CD4-positive, alpha-beta T cell treated with Interleukin-4 for 4 hours (primary cell): ENCODE measurements at places on chromosomes 6 and 20.

DNA sequence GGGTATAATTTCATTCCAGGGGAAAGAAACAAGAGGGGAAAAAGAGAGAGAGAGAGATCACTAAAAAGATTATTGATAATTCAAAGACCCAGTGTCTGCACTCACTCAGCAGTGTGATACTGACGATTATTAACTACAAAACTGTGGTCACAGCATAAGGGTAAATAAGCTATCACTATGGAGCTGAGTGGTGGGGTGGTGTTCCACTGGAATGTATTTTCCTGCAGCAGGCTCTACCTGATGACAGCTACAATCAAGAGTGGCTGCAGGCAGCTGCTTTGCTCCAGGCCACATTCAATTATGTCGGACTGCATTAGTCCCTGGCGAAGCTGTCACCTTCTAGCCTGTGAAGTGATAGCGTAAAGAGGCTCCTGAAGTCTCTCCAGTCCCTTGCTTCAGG is 122.2 kb upstream of the TFAP2D start:
- DNase-seq, result no peak

DNA sequence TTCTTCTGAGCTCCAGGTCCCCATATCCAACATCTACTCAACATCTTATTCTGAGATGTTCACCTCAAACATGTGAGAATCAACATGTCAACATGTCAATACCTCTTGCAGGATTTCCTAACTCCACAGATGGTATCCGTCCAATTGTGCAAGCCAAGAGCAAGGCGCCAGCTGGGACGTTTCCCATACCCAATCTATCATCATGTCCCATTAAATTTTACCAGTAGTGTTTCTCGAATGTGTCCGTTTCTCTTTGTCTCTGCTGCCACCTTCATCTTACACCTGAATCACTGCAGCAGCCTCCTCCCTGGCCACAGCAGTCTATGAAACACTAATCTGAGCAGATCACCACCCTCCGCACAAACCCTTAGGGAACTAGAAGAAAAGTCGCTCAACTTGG is 78.0 kb upstream of the RPS6KA2 start:
- DNase-seq, result no peak

DNA sequence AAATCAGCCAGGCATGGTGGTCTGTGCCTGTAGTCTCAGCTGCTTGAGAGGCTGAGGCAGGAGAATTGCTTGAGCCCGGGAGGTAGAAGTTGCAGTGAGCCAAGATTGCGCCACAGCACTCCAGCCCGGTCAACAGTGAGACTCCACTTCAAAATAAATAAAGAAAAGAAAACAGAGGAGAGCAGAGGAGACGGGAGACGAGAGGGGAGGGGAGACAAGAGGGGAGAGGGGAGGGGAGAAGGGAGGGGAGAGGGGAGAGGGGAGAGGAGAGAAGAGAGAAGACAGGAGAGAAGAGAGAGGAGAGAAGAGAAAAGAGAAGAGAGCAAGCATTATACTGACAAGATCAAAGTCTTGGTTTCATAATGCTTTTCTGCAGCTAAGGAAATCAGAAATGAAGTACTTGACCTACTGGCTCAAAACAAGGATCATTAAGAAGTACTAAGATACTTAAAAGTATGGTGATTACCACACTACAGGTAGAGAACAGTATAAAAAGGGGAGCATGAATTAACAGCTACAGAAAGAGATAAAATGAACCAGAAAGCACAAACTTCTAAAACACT is 30.5 kb downstream of the FAM8A1 start:
- no peak for DNase-seq

DNA sequence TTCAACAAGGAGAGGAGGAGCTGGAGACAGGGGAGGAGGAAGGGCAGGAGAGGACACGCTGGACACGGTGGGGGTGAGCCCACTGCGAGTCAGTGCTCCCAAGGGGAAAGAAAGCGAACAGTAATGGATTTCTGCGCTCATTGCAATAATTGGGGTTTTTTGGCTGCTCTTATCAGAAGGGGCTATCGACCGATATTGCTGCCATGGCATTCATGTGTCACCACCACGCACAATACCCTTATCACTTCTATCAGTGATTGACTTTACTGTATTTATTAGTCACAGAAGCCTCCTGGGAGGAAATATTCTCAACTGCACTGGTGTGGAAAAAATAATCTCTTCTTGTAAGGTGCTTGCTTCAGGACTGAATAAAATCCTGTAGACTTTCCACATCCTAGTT is 55.8 kb downstream of the CEP43 start:
- peak; percentile 34 for DNase-seq

GRCh38 chr6:163793011-163793983 is 378.8 kb downstream of the QKI start:
- no peak for DNase-seq

DNA sequence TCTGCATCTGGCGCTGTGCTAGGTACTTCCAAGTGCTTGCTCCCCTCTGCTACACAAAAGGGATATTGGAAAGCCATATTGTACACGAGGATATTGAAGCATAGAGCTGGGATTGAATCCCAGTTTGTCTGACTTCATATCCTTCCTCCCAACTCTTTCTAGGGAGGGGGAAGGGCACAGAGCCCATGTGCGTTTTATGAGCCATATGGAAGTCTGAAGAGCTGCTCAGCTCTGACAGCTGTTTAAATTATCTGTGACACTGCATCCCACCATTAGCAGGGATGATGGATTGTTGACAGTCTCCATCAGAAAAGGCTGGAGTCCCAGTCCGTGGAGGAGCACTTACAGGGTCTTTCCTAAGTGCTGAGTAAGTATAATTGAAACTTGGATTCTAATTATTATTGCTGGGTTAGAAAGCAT is 18.4 kb downstream of the TIAM2 start:
- no peak for DNase-seq

DNA sequence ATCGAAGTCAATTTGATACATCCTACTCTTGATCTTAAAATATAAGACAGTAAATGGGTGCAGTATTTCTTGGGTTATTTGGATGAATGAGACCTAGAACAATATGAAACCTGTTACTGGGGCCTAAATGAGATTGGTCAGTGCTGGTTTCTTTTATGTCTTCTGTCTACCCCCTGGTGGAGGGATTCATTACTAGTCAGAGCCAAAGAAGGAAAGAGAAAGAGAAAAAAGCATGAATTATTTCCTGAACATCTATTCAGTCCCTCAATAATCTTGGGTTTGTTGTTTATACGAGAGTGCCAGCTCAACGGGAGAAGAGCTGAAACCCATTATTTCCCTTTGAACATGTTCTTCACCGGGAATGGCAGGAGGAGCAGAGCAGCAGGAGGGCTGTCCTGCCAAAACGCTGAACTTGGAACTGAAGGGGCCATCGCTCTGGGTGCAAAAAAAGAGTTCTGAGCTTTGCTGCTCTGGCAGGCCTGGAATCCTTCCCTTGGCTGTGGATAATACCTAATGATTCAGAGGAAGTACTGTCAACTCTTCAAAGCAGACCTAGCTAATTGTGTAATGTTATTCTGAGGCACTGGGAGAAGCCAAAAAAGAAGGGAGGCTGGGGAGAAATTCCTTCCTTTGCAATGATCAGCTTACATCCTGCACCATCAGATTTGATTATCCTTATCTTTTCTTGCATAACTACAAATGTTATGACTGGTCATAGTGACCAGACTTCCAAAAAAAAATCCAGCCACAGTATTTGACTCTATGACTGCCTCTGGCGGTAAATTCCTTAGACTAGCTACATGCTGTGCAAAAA is 72.0 kb downstream of the BLOC1S5 start:
- DNase-seq, result no peak

DNA sequence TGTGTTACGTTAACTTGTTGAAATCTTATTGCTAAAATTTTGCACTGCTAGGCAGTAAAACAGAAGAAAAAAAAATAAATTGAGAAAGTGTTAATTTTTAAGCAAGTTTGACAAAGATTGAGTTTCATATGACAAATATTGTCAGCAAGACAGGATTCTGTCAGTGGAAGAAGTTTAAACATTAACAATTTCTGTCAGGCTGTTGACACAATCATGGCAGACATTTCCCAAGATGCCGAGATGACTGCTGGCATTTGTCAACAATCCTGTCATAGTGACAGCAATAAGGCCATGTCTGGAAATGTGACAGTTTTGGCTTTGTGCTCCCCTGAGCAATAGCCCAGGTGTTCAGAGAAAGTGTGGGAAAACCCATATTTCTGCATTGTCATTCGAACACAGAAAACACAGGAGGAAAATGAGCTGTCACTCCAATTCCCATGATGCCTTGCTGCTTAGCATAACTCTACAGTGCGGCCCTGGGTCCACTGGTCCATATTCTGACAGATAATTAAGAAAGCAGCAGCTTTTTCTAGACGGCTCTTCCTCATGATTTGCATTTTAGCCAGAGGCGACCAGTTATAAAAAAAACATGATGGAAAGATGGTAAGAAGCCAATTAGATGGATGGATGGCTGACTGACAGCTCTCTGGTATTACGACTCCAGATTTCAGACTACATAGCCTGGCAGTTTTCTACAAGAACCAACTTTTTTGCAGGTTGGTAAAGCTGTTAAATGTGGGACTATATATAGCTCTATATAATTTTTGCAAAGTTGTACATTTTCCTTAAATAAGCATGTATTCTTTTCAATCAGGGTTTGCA is 43.6 kb upstream of the DEFB112 start:
- no peak for DNase-seq

DNA sequence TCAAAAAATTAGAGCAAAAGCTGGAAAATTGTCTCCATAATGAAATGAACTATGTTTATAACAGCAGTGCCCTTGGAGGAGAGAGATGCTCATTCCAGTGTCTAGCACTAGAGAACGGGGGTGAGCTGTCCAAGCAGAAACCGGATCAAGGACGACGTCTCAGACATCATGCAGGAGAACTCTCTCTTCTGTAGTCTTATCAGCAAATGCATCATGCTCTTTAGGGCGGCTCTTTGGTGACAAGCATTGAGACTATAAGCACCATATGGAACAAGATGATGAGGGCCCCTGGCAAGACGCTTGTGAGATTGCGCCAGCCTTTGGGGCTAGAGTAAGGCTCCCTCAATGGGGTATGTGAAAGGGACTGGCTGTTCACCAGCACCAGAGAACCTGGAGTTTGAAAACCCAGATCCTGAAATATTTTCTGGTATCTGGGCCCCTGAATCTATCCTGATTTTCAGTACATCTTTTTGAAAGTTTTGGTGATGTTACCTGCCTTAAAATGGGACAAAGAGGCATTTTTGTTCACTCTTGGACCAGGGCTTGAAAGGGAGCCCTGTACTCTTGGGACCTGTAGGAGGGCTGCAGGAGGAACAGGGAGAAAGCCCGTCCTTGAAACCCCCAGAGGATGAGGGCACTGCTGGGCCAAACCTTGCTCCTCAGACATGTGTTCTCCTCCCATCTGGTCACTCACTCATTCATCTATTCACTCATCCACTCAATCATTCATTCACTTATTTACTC is 127.6 kb downstream of the TTLL2 start:
- DNase-seq, result no peak

DNA sequence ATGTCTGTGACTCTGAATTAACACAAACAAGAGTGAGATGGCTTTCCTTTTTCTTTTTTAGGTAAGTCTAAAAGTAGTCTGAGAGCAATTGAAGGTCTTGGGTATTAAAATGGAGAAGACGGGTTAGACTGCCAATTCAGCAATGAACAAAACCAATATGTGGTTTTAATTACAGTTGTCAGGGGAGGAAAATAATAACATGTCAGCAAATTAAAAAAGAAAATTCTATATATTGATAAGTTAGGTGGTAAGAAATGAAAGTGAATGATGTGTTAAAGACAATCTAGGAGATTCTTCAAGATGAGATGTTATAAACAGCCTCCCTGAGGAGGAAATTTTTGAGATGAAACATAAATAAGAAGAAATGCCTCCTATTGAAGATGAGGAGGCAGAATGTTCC is 150.6 kb upstream of the HSF2 start:
- DNase-seq, result no peak

DNA sequence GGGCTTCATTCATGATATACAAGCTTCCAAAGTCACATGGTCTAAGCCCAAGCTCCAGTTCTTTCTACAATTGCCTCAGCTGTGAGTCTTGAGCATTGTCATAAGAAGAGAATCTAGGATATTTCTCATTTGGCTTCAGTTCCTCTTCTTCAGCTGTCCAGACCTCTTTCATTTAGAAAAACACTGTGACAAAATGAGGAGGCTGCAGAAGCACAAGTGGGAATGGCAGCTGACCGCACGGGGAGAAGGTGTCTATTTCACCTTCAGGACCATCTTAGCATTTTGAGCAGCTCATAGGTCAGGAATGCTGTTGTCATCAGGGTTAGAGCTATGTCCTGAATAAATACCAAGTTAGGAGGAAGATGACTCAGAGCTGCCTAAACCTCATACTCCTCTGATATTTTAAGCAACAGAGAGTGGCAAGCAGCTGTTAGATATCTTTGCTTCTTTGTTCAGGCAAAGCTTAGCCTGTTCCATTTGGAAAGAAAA is 390.1 kb upstream of the CITED2 start:
- DNase-seq, result no peak

GRCh38 chr6:38959138-38959537 is 89.4 kb upstream of the GLP1R start:
- no peak for DNase-seq

- no peak for DNase-seq
These were observed 102.7 kb upstream of the QKI start for GRCh38 chr6:163311830-163312229.

DNA sequence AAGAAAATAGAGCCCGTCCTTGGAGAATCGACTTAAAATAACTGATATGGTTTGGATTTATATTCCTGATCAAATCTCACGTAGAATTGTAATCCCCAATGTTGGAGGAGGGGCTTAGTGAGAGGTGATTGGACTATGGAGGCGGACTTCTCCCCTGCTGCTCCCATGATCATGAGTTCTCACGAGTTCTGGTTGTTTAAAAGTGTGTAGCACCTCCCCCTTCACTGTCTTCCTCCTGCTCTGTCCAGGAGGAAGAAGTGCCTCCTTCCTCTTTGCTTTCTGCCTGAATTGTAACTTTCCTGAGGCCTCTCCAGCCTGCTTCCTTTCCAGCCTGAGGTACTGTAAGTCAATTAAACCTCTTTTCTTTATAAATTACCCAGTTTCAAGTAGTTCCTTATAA is 529.2 kb downstream of the HAO1 start:
- DNase-seq, result no peak

DNA sequence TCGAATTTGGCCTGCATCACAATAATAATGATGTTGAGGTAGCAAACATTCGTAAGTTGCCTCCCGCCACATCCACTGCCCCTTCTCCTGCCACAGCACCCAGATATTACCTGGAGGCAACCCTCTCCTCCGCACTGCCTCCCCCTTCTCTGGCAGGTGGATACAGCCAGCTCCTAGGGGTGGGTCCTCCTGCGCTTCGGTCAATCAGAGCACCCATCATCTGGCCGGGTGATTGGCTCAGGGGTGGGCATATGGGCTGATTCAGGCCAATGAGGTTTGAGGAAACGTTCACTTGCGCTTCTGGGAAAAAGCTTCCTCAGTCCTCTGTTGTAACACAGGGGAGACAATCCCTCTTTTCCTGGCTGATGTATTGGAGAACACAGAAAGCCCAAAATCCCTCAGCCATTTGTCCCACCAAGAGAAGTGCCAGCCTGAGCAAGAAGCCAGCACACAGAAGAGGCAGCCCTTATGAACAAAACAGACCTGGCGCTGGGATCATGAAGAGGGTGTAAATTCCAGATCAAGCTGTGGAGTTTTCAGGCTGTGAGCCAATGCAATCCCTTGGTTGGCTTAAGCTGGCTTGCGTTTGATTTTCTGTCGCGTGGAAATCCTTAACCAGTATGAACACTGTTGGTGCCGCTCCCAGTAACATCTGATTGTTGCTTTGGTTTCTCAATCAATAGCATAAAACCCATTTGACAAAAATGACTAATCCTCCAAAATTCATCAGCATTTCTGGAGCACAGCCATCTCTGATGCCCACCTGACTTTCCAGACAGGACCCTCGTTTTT is 82.2 kb downstream of the PRDM1 start:
- no peak for DNase-seq
